Astrocyte of the hippocampus (primary cell): ENCODE measurements at places on chromosomes 4 and X.

DNA sequence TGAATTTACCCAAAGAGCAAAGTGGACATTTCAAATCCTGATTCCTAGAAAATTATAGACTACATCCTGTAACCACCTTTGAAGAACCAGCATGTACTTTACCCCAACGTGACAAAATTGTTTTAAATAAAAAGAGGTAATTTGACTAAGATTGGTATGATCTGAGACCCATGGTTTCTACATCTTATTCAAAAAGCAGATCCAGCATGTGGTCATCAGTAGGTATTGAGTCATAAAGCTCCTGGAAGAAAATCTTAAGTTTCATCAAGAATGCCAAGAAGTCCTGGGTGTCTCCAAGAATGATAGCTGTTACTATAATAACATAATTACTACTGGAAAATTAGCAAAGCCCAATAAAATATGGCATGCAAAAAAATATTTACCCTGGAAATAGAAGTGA lies 61.8 kb downstream of the NFKB1 start:
- DNase-seq, result no peak

- no peak for DNase-seq
Measured at GRCh38 chrX:143121477-143121876, 95.7 kb downstream of the SPANXN4 start.

DNA sequence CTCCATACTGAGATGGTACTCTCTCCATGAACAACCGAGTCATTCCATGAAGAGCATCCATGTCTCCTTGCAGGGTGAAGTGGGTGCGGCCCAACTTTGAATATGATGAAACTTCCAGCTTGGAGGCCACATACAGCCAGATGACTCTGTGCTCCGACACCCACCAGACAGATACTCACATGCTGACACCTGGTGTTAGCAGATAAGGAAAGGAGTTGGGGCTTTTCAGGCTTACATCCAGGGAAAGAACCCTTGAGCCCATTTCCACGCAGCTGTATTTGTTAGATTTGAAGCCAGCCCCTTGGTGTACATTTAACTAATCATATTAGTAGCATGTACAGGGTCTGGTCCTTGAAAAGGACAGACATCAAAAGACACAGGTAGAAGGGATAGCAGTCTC lies 62.1 kb upstream of the PRRG3 start:
- DNase-seq, result no peak

DNA sequence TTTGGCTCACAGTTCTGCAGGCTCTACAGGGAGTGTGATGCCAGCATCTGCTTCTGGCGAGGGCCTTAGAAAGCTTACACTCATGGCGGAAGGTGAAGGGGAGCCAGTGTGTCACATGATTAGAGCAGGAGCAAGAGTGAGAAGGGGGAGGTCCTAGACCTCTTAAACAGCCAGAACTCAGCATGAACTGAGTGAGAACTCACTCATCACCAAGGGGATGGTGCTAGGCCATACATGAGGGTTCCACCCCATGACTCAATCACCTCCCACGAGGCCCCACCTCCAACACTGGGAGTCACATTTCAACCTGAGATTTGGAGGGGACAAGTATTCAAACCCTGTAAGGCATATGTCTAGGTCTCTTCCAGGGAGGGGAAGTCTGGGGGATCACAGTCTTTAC lies 33.4 kb downstream of the SPRY1 start:
- DNase-seq, result no peak

DNA sequence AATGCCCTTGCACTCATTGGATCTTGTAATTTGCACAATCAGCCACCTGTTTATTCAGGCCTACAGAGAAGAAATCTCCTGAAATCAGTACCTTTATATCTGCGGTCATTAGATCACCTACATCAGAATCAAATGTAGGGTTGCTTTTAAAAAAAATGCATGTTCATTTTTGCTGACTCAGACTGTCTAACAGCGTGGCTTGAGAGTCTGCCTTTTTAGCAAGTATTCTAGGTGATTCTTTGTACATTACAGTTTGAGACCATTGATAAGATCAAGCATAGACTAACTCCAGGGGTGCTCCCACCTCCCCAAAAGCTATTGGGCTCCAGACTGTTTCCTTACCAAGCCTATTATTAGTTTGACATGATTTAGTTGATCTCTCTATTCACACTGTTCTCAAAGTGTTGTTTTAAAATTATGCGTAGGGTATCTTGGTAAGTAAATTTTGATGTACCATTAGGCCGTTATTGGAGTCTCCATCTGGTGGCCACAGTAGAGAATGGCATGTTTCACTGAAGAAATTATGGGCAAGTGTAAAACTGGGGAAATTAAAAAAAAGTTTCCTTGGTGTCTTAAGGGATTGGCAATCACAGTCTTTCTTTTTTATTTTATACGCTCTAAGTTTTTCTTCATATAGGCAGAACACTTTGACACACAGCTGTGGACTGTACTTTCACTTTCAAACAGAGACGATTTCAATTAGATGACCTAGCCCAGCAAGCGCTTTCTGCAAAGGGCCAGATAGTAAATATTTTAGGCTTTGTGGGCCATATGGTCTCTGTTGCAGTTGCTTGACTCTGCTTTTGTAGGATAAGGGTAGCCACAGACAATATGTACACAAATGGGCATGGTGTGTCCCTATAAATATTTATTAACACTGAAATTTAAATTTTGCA lies 33.7 kb upstream of the MSL3 start:
- DNase-seq, result peak; percentile 48

GRCh38 chr4:26873391-26874026 lies 12.9 kb downstream of the STIM2 start:
- DNase-seq, result no peak

- peak; percentile 81 for DNase-seq
Measured at GRCh38 chr4:84804136-84804535, 162.4 kb downstream of the WDFY3 start.

DNA sequence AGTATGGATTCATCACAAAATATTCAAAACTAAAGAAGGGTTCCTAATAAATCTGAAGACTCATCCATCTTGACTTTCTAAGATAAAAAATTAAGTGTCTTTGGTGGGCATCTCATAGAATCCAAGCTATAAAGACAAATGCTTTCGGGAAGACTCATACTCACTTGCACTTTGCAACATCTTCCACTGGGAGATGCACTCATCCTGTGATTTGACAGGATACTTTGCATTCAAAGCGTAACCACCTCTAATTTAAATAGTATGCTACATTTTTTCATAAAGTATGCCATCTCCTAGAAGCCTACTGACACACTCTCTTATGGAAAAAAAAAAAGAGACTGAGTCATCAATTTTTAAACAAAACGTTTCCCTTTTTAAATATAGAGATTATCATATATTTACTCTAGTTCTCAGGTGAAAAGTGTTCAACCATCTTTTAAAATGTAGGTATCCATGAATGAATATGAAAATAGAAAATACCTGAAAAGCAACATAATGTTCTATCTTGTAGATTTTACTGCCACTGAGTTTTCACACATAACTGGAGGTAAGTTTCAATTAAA lies 119.6 kb downstream of the KLHL13 start:
- DNase-seq, result no peak

DNA sequence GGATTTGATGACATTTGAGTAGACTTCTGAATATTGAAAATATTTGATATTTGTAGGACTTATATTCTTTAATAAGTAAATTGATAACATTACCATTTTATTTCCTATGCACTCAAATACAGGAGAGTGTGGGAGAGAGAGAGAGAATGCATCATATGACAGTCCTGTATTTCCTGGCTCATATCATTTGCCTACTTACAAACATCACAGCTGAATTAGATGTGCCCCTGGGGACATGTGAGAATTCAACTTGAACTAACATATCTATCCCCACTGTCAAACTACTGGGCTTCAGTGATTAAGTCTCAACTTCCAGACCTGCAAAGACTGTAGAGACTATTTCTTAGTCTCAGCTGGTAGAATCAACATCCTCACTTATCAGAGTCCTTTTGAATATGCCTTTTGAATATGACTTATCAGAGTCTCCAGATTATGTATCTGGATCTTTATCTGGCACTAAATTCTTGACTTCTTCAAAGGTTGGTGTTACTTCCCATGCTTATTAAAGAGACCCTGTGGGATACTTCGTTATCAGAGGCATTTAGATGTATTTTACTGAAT lies 75.5 kb downstream of the PABPC4L start:
- DNase-seq, result no peak

DNA sequence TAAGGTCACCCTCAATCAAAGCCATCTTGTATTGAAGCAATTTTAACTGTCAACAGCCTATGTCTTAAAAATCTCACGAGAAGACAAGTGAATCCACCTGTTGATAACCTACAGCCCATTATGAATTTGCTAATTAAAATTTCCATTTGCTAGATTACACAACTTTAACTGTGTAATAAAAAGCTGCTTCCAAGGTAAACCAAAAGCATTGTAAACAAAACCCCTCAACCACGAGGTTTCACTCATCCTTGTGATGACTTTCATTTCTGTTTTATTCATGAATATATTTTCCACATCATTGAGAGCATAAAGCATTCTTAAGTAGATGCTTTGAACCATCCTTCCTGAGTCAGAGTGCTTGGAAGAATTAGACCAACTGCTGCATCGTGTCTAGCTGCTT lies 217.5 kb upstream of the GYPA start:
- DNase-seq, result peak; percentile 5

DNA sequence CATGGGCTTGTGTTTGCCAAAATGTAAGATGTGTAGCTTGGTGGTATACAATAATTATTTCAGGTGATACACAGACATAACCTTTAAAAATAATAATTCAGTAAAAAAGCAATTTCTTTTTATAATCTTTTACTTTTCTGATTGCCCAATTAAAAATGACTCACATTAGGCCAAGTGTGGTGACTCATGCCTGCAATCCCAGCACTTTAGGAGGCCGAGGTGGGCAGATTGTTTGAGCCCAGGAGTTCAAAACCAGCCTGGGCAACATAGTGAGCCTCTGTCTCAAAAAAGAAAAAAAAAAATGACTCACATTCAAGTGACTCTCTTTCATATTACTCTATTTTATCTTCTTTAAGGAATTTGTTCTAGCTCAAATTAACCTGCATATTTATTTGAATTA lies 449.4 kb upstream of the HTR2C start:
- no peak for DNase-seq

- DNase-seq, result no peak
Measured at GRCh38 chr4:26420438-26420837, 69.8 kb downstream of the CCKAR start.

- no peak for DNase-seq
Measured at GRCh38 chr4:32840461-32841189, 2120.5 kb downstream of the PCDH7 start.

DNA sequence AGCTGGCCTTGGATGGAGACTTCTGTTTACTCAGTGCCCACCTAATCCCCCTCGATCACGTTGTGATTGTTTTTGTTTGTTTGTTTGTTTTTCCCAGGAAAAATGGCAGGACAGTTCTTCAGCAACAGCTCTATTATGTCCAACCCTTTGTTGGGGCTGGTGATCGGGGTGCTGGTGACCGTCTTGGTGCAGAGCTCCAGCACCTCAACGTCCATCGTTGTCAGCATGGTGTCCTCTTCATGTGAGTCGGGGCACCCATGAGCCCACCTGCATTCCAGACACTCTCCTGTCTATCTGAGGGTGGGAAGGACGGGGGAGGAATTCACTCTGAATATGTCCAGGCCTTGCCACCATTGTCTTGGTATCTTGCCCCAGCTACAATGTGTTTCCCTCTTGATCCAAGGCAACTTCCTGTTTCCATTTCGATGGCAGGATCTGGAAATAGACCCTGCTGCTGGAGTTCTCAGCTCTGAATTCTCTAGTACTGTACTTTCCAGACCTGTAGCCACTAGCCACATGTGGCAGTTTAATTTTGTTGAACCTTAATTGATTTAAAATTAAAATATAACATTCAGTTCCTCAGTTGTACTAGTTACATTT lies 10.5 kb downstream of the SLC34A2 start:
- no peak for DNase-seq

GRCh38 chr4:47533689-47534347 lies 48.7 kb downstream of the ATP10D start:
- peak; percentile 37 for DNase-seq

- no peak for DNase-seq
Measured at GRCh38 chr4:76726176-76726575, 171.8 kb downstream of the SOWAHB start.

- DNase-seq, result no peak
Measured at GRCh38 chrX:52359614-52360232, 9.1 kb upstream of the XAGE2 start.

DNA sequence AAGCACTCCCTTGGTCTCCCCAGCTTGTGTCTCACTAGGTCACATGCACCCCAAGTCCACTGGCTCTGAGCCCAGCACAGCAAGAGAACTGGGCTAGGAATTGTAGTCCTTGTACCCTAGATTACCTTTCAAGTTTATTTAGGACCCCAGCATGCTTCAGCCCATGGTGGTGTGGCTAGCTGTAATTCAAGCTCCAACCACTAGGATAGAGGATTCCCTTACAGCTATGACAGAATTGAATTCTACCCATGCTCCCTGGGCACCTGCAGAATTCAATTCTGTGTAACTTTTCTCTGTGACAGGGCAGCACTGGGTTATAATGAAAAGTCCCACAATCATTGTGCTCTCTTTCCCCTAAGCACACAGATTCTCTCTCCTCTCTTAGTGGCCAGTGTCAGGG lies 253.8 kb upstream of the DMD start:
- DNase-seq, result peak; percentile 0

DNA sequence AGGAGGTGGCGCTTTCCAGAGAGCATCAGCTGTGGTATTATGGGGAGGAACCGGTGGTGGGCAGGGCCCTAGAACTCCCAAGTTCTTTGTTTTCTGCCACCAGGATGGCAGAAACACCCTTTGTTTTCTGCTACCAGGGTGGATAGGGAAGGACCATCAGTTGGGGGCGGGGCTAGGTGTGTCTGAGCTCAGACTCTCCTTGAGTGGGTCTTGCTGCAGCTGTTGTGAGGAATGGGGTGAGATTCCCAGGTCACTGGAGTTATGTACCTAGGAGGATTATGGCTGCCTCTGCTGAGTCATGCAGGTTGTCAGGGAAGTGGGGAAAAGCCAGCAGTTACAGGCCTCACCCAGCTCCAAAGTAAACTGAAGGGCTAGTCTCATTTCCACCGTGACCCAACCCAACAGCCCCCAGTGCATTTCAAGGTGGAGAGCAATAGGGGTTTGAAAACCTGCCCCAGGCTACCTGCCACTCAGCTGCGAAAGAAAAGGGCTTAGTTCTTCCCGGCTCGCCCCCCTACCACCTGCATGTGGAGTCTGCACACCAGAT lies 167.8 kb upstream of the FAM241A start:
- DNase-seq, result no peak

GRCh38 chr4:18454349-18454748 lies 432.8 kb upstream of the LCORL start:
- no peak for DNase-seq

GRCh38 chr4:170214101-170214500 lies 124.3 kb upstream of the AADAT start:
- DNase-seq, result no peak

DNA sequence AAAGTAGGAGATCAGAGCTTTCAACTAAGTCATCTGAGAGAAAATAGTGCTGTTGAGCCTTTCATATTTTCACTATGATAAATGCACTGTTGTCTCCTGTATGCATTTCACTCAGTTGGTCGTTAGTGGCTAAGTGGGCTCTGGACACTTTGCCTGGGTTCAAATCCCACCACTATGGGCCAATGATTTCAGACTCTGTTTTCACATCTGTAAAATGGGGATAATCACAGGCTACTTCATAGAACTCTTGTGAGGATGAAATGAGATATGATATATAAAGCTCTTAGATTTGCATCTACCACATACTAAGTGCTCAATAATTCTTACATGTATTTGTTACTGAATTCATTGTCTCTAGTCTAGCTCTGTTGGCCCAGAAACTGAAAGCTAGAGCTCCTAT lies 16.8 kb downstream of the LNX1 start:
- no peak for DNase-seq
